Activated CD8-positive, alpha-beta memory T cell treated with anti-CD3 and anti-CD28 coated beads for 24 hours (primary cell): ENCODE measurements at places on chromosomes 7 and 10.
A peak's percentile ranks its signal among the peaks of the same experiment; 100 is the strongest.

GRCh38 chr7:137462074-137462715 is 118.7 kb upstream of the PTN start:
- DNase-seq: no peak

DNA sequence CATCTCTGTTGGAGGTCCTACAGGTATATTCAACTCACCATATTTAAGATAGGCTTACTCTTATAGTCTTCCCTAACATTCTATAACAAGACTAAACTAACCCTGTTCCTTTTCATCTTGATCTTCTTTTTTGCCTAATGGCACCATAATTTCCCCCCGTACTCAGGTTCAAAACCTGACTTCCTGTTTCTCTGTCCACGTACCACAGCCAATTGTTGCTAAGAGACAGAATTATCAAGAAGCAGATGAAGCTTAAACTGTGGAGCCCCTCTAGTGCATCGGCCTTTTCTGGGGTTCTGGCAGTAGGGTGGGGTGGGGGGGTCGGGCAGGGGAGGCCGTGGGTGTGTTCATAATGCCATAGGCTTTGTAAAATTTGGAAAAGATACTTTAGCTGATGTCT is 109.2 kb downstream of the EVX1 start:
- no peak for DNase-seq

- no peak for DNase-seq
Measured at GRCh38 chr7:34061149-34061548, 155.8 kb downstream of the BMPER start.

DNA sequence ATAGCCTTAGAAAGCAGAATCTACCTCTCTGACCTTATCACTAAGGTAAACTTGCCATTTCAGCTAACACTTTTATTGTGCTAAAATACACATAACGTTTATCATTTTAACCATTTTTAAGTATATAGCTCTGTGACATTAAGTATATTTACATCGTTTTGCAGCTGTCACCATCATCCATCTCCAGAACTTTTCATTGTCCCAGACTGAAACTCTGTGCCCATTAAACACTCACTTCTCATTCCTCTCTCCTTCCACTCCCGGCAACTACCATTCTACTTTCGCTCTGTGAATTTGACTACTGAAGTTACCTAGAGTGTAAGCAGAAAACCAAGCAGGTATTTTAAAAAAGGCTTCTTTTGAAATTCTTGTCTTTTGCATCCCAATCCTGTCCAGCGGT is 1.3 kb downstream of the DDX50 start:
- DNase-seq: no peak

DNA sequence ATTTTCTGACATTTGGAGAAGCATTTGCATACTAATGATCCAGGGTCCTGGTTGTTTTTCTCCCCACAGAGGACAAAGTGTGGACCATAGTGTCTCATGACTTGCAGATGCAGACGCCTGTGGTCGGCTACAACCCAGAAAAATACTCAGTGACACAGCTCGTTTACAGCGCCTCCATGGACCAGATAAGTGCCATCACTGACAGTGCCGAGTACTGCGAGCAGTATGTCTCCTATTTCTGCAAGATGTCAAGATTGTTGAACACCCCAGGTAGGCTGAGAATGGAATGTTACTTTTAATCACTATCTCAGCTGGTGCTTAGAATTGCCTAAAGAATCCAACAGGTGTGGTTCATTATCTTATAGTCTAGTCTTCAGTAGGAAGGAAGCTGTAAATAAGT is 951.5 kb upstream of the C7orf33 start:
- no peak for DNase-seq

DNA sequence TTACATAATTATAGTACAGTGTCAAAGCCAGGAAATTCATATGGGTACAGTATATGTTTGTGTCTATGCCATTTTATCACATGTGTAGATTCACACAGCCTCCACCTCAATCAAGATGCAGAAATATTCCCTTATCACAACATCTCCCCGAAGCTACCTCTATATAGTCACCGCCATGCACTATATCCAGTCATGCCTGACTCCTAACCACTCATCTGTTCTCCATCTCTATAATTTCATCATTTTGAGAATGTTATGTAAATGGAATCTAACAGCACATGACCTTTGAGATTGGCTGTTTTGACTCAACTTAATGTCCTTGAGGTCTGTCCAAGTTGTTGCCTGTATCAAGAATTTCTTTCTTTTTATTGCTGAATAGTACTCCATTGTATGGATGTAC is 22.3 kb upstream of the SLC25A13 start:
- no peak for DNase-seq

GRCh38 chr10:437698-438490 is 251.6 kb downstream of the DIP2C start:
- DNase-seq: no peak

DNA sequence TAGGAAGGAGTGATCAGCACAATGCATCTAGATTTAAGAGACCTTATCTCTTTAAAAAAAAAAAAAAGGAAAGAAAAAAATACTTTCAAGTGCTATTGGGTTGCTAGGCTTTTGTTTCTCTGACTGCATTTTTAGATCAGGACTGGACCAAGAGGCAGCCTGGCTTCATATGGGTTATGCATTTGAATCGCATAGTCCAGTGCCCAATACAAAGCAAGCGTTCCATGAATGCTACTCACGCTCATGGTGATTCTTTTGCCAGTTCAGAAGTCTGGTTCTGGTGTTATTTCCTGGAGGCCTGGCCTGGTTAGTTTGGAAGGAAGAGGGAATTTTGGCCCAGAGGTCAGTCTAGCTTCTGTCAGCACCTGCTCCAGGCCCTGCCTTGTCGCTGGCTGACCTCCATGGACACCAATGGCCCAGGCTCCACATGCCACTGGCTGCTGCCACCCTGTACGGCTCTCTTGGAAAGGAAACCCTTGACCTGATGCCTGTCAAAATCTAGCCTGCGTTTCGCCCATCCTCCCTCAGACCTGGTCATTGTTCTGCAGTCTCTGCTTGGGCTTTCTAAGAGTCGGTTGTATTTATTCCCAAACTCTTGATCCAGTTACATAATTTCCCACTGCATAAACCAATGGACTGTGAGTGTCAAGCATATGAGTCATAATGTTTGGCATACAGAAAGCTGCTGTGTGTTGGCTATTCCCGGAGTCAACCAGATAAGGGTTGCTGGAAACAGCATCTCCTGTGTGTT is 74.3 kb upstream of the MKX start:
- DNase-seq: no peak

GRCh38 chr10:112622786-112623185 is 175.8 kb downstream of the VTI1A start:
- DNase-seq: no peak

- DNase-seq: no peak
Measured at GRCh38 chr10:8674230-8674629, 619.7 kb downstream of the GATA3 start.

DNA sequence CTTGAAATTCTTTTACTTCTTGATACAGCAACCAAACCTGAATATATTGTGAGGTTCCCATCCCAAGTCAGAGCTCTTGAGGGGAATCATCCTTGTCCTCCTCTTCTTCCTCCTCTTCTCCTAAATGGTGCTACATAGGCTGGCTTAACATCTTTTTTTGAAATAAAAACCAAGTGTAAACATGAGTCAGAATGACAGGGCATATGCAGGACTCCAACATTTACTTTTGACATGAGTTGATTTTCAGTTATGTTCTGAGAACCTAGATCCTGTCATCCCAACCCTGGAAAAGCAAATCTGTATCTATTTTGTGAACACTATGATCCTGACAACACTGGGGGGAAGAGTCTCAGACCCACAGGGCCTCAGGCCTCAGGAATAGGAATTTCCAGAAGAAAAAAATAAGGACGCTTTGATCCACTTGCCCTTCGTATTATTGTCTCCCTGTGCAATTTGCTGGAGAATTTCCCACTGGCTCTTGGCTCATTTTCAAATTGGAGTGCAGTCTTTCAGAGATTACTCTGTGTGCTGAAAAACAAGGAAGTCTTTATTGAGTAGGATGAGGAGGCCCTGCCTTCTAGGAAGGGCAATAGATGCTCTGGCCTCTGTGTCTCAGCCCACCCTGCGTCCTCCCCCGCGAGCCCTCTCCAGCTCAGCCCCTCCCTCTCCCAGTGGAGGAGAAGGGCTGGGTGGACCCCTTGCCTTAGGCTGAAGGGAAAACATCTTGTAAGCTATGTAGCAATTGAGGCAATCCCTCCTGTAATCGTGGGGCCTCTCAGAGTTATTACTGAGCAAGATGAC is 121.6 kb downstream of the CREB5 start:
- no peak for DNase-seq

DNA sequence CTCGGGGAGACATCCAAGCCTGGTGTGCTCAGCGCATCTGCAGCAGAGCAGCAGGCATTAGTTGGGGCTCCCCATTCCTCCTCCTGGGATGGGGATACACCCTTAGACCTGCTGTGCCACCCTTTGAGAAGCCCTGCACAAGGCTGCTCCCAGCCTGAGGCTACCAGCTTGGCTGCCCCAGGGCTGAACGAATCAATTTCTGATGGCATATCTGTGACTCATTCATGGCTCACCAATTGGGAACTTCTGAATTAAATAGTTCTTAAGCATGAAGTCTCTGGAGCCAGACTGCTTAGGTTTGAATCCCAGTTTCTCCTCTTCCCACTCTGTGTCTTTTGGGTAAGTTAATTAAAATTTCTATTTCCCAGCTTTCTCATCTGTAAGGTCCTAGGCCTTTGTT is 16.3 kb upstream of the GLI3 start:
- DNase-seq: no peak

DNA sequence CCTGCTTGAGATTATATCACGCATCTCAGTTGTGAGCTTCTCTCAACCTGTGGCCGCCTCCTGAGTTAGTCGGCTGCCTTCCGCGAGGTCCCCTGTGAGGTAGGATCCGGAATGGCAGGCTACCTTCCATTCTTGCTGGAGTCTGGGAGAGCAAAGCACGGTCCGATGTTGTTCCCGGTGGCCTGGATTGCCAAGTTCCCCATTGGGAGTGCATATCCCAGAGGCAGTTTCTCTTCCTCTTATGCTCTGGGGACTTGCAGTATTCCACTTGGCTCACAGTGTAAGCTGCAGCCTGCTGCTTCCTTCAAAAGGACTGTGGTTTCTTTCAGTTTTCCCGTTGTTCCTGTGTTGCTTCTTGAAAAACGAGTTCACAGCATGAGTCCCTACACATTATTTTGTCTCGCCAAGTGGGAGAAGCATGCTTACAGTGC is 225.4 kb upstream of the ZWINT start:
- no peak for DNase-seq

DNA sequence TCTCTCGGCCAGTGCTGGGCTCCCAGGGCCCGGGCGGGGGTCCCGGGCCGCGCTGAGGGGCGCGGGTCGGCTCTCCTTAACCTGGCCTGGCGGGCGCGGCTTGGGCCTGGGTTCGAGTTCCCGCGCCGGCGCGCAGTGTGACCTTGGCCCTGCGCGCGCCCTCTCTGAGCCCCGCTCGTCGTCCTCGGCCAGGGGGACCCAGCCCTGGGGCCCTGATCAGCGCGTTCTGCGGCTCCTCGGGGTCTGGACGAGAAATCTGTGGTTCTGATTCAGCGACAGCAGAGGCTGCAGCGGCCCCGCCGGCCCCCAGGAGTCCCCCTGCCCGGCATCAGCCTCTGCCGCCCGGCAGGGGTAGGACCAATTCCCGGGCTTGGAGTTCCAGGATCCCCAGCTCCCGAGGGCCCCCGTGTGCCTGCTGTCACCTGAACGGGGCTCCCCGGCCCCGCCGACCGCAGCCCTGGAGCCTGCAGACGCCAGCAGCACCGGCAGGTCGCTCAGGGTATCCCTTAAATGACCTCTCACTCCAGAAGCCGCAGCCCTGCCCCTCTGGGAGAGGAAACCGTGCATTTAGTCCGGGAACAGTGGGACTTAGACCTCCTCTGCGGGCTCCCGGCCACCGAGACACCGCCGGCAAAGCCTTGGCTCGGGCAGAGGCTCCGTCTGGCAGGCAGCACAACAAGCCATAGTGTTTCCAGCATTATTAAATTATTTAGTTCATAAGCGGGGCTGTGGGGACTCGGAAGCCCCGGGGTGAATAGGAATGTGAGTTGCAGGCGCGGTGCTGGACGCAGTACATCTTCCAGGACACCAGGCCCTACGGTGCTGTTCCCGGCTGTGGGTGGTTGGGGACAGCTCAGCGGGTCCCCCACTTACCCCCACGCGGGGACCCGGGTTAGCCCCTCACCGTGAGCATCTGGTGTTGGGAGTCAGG is 572 bp downstream of the CHST12 start:
- peak; percentile 74 for DNase-seq

DNA sequence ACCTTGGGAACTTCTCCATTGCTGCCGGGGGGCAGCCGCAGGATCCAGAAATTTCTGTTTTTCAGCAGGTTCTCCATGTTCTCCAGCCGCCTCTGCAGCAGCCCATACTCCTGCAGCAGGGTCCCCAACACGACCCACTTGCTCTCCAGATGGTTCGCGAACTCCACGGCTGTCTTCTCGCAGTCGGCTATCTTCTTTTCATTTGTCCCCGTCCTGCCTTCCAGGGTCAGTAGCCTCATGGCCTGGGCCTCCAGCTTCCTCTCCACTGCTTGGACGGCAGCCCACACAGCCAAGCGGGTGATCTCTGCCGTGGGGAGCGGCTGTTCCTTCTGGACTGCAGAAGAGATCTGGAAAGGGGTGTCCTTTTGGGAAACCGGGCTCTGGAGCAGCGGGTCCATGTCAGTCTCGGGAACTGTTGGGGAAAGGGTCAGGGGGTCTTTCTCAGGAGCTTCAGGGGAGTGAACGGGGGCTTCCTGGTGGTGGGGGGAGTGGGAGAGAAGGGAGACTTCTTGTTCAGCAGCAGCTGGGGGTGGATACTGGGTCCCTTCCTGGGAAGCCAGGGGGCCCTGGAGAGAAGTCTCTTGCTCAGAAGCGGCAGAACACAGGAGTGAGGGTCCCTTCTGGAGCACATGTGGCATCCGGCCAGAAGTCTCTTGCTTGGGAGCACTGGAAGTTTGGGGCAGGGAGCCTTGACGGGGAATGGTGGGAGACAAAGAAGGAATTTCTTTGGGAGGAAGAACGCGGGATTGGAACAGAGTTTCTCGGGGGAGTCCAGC is 5.5 kb downstream of the ZNF777 start:
- peak; percentile 33 for DNase-seq

- no peak for DNase-seq
Measured at GRCh38 chr7:137366995-137367394, 23.5 kb upstream of the PTN start.

DNA sequence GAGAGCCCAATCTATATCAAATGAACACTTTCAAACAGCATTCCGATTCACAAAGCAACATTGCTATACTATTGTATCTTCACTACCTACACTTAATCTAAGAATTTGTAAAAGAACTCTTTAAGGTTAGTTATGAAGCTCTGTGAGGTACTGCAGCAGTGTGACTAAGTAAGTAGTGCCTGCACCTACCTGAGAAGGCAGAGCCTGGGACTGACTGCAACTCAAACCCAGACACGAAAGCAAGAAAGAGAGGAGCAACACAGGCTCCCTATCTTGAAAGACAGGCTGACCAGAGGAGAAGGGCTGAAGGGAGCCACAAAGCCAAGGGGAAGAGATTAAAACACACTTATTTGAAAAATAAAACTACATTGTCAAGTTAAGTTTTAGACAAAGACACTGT is 160.1 kb downstream of the GLI3 start:
- DNase-seq: no peak

DNA sequence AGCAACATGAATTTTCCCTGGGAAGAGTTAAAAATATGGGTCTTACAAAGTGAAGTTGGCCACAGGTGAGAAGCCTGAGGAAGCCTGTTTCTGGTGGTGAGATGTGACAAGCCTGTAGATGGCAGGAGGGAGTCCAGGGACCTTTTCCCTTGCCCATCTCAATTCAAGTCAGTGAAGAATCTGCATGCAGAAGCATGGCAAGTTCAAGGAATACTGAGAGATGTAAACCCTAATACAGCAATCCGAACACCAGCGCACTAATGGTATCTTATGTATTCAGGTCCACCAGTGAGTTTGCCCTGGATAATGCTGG is 73.6 kb downstream of the RHOBTB1 start:
- no peak for DNase-seq

GRCh38 chr7:27098578-27099451 is 3.0 kb upstream of the HOXA1 start:
- no peak for DNase-seq
